ENCODE measurements at places on chromosomes 6 and 20.

GRCh38 chr20:58064411-58065010 is 163.9 kb downstream of the ANKRD60 start:
- DNase-seq: no peak

GRCh38 chr6:169975701-169976100 is 224.3 kb downstream of the ERMARD start:
- DNase-seq: no peak

GRCh38 chr6:127963495-127963894 is 62.6 kb upstream of the THEMIS start:
- DNase-seq: no peak

GRCh38 chr6:91366781-91367180 is 779.9 kb upstream of the MAP3K7 start:
- DNase-seq: no peak

DNA sequence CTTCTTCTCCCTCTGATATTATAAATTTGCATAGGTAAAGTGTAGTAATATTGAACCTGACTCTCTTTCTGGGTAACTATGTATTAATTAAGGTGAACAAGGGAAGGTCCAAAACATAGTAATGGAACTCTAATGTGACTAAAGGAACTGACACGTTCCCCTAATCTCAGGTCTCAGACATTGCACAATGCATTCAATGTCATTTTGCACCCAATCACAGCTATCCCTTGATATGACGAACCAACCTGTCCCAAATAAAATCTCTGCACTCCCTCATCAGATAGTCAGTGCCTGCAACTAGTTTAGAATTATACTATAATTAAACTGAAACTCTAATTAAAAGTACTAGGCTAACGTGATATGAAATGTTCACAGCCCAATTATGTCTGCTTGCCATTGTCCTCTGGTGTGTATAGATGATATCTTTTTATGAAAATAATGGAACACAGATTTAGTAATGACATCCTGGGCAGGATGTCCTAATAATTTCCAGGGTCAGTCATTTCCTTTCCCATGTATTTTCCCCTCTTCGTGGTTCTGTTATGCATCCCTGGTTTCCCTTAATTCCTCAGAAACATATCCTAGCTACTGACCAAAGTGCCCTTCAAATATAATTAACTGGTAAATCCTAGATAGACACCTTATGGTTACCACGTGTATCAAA is 36.8 kb downstream of the PTPRK start:
- DNase-seq: no peak

DNA sequence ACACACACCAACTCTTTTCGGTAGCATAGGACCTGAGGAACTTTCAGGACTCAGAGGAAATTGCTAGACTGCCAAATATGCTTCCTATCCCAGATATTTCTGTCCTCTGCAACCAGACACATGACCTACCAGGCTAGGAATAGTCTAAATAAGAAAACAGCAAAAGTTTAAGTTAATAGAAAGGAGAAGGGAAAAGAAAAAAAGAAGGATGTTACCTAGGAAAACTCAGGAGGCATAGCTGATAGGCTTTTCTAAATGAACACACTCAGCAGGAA is 74.6 kb downstream of the MAP3K5 start:
- DNase-seq: no peak

- DNase-seq: no peak
Measured at GRCh38 chr6:46262928-46263706, 92.3 kb upstream of the ENPP5 start.

GRCh38 chr20:48688579-48688978 is 139.2 kb downstream of the PREX1 start:
- no peak for DNase-seq

GRCh38 chr20:5945963-5946362 is 4.4 kb downstream of the TRMT6 start:
- DNase-seq: no peak

GRCh38 chr6:9484091-9484490 is 930.8 kb downstream of the TFAP2A start:
- no peak for DNase-seq

GRCh38 chr6:161132384-161132783 is 140.8 kb downstream of the MAP3K4 start:
- no peak for DNase-seq

- DNase-seq: peak; percentile 43
Measured at GRCh38 chr6:32852844-32853540, 512 bp downstream of the TAP1 start.
